ENCODE measurements at places on chromosomes 13 and 19.

DNA sequence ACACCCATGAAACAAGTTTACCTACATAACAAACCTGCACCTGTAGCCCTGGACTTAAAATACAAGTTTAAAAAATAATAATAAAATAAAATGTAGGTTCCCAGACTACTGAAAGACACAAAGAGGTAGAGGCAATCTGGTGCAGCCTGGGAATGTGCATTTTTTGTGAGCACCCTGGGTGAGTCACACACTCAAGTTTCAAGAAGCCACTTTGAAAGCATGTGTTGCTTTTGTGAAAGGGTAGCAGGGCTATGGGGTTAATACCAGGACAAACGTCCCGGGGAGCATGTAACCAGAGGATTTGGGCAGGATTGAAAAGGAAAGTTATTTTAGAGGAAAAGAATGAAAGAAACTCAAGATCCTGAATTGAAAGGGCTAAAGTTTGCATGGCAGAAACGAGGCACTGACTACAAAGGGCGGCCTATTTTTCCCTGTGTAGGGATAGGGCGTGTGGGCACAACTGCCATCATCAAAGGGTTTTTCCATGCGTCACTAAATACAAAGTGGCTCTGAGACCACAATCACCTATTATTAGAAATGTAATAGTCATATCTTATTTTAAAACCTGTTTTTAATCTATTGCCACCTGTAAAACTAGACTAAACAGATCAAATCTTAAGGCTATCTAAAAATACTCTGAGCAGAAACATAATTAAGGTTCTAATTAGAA lies 314.9 kb downstream of the COG6 start:
- no peak for DNase-seq

DNA sequence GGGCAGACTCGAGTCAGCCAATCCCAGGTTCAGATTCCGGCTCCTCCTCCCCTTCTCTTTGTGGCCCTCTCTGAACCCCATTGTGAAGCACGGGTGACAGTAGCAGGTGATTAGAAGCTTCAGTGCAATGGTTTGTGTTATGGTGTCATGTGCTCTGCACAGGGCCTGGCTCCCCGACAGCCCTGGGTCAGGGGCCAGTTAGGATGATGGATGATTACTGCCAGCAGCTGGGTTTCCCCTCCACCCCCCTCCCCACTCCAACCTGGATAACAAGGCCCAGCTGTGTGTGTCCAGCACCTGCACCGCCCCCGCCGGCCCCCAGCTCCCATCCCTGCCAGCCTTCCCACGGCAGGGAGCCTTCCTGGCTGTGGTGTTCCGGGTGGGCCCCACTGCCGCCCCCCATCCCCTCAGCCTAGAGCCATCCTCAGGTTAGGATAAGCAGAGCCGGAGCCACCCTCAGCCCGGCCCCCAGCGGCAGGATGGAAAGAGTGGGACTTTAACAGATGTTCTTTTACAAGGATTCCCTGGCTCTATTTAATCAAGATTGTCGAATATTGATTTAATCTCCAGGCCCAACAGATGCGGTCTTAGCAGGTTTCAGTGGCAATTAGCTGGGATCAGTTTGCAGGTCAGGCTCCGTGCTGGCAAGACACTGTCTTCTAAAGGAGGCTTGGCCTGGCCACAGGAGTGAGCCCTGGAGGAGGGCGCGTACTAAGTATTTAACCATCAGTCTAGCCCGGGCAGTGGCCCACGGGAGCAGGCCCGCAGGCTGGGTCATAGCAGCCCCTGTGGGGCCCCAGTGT lies 156.2 kb downstream of the SIPA1L3 start:
- no peak for DNase-seq

GRCh38 chr13:77318741-77319140 lies 8.2 kb downstream of the MYCBP2 start:
- DNase-seq = no peak

- DNase-seq = no peak
These were observed 40.6 kb downstream of the CCDC122 start for GRCh38 chr13:43838909-43839308.

DNA sequence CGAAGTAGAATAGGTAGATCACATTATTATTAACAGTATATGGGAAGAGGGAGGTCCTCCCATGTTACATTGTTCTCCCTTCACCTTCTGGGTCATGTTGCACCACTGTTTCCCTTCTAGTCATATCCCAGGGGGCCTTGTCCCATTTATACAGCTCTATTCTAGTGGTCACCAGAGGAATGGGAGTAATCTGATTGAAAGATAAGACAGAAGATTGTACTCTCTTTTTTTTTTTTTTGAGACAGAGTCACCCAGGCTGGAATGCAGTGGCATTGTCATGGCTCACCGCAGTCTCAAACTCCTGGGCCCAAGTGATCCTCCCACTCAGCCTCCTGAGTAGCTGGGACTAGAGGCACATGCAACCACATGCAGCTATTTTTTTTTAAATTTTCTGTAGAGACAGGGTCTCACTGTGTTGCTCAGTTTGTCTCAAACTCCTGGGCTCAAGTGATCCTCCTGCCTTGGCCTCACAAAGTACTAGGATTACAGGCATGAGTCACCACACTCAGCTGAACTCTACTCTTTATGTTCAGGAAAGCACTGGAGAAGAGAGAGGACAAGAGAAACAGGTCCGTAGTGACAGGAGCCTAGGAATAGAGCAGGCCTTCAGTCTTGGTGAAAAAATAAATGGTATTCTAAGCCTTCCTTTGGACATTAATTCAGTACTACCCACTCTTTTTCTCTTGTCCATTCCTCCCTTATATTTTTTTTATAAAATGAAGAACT lies 4.3 kb upstream of the ZNF529 start:
- DNase-seq = peak; percentile 46

- DNase-seq = peak; percentile 38
These were observed 17.0 kb downstream of the ALOX5AP start for GRCh38 chr13:30752201-30752797.

DNA sequence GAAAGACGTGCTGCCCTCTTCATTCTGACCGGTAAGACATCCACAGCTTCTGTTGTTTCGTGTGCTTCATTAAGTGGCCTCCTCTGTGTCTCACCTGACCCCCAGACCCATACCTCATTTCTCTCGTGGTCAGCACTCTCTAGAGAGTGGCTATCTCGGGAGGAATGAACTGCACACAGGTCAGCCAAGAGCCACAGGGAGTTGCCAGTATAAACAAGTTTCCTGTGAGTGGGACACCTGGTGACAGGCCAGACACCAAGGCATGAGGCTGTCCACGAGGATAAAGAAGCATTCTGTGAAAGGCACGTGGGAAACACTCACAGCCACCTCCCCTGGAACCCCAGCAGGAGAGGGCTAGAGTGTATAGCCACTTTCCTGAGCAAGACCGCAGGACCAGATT lies 115.8 kb downstream of the NUFIP1 start:
- DNase-seq = no peak

GRCh38 chr13:76638181-76638580 lies 248.0 kb downstream of the KCTD12 start:
- no peak for DNase-seq

DNA sequence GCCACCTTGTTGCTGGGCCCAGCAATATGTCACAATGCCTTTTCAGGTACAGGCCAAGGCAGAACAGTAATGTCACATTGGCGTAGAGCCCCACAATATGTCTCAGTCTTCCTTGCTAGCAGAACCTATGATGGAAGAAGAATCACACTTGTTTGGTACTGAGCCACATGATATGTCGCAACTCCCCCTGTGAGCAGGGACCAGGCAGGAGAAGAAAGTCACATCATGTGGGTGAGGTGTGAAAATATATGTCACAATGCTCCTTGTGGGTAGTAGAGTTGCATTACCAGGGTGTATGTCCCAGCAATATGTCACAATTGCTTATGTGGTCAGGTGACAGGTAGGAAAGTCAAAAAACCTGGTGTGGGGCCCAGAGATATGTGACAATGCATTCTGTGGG lies 7.1 kb upstream of the ZNF91 start:
- DNase-seq = no peak

GRCh38 chr19:42148266-42148665 lies 16.0 kb upstream of the POU2F2 start:
- DNase-seq = no peak

DNA sequence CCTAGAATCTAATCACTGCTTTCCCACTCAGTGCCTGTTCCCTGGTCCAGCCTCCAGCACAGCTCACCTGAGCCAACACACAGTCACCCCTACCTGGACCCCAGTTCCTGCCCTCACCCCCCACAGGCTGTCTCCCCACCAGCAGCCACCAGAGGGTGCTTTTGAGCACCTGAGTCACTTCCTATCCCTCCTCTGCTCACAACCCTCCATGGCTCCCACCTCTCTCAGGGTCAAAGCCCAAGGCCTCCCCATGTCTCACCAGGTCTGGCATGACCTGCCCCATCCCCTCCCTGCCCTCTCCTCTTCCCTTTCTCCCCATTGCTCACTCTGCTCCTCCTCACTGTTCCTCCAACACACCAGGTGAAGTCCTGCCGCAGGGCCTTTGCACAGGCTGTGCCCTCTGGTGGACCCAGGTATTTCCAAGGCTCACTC lies 7.1 kb upstream of the DPP9 start:
- peak; percentile 41 for DNase-seq

DNA sequence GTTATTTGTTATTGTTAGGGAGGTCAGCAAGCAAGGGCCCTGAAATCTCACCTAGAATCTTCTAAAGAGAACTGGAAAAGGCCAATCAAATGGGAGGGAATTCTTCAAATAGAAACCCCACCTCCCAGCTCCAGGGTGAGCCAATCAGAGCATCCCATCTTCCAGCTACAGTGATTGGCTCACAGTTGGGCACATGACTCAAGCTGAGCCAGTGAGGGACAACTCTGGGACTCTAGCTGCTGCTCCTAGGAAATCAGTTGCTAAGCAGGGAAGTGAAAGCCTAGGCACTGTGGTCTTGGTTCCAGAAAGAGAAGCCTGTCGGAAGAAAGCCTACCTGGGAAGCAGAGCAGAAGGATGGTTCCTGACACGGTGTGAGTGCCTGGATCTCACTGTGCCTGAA lies 13.4 kb downstream of the TM6SF2 start:
- peak; percentile 68 for DNase-seq

GRCh38 chr13:77377016-77377415 lies 50.1 kb upstream of the MYCBP2 start:
- no peak for DNase-seq

GRCh38 chr13:46572752-46573431 lies 19.9 kb downstream of the LRCH1 start:
- no peak for DNase-seq

DNA sequence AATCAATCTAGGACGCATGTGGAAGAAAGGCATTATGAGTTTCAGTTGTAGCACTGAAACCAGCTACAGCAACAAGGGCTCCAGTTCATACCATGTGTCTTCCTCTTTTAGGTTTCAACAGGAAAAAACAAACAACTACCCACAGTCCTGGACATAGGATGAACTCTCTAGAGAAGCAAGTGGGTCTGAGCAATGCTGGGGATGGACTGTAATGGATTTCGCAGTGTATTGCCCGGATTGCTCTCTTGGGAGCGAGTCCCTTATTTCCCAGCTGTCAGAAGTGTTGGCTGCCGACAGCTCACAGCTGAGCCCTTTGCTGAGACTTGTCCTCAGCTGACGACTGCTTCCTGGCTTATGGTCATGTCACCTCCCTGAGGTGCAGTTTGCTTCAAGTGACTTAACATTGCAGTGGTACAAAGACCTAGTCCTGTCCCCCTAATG lies 12.1 kb upstream of the MYCBP2 start:
- no peak for DNase-seq

DNA sequence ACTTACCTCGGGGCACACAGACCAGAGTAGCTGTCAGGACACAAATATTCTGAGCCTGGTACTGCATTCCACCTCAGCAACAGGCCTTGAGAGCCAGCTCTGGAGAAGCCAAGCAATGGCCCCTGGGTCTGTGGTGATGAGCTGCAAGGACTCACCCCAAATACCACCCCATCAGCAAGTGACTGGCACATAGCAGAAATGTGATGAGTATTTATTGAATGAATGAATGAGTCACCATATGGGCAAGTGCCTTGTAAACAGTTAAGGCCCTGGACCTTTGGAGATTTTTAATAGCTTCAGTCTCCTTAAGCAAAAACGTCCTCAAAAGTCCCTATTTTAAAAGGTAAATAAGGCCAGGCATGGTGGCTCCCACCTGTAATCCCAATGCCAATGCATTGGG lies 18.2 kb downstream of the GSX1 start:
- no peak for DNase-seq

GRCh38 chr19:31385744-31386143 lies 36.5 kb upstream of the TSHZ3 start:
- DNase-seq = no peak

DNA sequence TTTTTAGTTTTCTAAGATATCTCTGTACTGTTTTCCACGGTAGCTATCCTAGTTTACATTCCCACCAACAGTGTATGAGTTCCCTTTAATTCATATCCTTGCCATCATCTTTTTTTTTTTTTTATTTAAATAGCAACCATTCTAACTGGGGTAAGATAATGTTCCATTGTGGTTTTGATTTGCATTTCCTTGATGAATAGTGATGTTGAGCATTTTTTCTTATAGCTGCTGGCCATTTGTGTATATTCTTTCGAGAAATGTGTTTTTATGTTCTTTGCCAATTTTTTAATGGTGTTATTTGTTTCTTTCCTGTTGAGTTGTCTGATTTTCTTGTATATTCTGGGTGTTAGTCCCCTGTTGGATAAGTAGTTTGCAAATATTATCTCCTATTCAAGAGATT lies 454.8 kb downstream of the DACH1 start:
- DNase-seq = peak; percentile 21

GRCh38 chr19:30212574-30212973 lies 159.6 kb upstream of the ZNF536 start:
- no peak for DNase-seq

DNA sequence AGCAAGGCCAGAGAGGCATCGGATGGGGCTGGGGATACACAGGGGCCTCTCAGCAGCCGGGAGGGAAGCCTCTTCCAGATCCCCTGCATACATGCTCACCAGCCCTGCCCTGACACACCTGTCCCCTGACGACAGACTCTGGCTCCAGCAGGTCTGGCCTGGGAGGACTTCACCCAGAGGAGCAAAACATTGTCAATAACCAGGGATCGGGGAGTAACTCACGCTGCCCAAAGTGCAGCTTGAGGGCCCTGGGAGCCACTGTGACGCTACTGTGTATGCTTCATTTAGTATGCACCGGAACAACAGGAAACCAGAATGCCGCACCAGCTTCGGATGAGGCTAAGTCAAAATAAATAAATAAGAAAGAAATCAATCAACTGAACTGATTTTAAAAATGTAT lies 12.4 kb upstream of the CD22 start:
- DNase-seq = no peak

DNA sequence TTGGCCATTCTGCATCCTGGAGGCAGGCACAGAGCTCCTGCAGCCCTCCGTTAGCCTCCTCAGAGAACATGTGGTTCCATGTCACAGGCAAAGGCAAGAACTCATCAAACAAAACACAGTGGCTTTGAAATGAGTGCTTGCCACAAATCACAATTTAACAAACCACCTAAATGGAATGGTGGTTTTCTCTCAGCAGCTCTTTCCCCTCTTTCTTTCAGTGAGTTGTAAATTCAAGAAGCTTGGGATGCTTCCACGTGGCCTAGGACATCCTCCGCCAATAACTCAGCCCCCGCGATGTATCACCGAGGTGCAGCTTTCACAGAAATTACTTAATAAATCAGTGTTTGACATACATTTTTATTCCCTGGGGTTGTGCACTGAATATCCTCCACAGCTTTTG lies 65.4 kb upstream of the RFC3 start:
- no peak for DNase-seq
